ENCODE measurements at places on chromosomes 2 and 18.
A peak's percentile ranks its signal among the peaks of the same experiment; 100 is the strongest.

DNA sequence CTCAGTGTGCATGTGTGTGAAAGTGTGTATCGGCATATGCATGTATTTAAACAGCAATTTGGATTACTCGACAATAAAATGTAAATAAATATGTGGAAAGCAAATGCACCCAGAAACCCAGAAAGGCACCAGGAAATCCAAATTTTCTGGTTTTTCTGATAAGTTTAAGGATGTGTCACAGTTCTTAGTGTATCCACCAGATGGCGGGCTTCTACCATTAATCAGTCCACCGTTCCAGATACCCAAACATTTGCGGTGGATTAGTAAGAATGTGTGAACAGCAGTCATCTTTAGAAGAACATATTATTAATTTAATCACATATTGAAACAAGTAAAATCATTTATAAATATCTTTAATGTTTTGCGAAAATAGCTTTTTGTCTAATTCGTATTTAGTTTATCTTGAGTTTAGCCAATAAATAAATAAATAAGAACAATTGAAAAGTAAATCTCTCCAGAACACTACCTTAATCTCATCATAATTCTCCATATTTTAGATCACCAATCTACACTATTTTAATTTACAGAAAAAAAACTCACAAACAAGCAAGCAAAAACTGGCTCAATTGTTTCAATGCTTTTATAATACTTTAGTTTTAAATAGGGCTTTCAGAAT, 298.9 kb downstream of the DSEL start:
- DNase-seq = peak; percentile 44

- no peak for DNase-seq
Measured at GRCh38 chr18:63180321-63180720, 139.2 kb downstream of the BCL2 start.

GRCh38 chr2:82636402-82637020, 1822.6 kb downstream of the SUCLG1 start:
- DNase-seq = no peak

DNA sequence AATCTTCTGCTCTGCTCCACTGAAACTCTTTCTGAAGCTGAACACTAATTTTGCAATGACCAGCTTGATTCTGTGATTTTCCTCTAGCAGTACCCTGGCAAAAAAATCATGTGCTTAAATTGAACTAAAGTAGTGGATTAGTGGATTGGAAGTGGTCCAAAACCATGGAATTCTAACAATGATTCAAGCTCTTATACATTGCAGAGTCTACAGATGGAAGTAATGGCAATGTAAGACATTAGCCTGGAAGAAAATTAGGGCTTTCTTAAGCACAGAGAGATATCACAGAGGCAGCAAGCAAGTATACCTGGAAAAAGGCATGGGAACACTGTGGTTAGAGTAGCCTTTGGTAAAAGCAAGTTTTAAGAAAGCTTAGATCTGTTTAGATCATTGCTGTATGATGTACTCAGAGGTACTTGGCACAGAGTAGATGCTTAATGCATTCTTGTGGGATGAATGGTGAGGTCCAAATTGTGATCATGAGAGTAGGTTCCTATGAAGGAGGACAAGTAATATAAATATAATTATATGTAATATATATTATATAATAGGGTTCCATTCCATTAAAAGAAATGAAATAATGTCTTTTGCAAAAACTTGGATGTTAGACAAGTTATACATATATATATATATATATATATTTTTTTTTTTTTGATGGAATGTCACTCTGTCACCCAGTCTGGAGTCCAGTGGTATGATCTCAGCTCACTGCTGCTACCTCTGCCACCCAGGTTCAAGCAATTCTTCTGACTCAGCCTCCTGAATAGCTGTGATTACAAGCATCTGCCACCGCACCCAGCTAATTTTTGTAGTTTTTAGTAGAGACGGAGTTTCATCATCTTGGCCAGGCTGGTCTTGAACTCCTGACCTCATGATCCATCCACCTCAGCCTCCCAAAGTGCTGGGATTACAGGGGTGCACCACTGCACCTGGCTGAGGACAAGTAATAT, 172.2 kb upstream of the SCN7A start:
- no peak for DNase-seq

DNA sequence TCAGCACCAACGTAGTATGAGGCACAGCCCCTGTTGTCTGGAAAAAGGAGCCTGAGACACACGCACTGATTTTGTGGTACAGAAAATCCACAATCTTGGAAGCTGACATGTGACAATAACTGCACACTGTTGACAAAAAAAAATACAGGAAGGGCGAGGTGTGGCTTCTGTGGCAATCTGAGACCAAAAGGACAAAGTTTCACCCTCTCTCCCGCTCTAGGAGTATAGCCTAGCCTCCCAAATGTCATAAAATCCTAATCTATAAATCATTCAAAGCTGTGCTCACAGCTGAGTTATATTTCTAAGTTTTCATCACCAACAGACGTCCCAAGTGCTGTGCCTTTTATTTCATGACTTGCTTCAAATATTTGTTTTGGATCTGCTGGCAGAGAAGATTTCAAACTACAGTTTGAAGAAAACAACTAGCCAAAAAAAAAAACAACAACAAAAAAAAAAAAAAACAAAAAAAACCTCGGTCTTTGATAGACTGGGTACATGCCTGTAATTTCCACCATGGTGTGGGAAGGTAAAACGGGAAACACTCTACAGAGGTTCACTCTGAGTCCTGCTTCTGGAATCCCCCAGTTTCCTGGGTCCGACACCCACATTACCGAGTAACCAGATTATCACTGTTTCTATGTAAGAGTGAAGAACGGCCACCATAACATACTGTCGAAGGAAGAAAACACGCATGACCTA, 61.0 kb downstream of the C2orf76 start:
- no peak for DNase-seq

DNA sequence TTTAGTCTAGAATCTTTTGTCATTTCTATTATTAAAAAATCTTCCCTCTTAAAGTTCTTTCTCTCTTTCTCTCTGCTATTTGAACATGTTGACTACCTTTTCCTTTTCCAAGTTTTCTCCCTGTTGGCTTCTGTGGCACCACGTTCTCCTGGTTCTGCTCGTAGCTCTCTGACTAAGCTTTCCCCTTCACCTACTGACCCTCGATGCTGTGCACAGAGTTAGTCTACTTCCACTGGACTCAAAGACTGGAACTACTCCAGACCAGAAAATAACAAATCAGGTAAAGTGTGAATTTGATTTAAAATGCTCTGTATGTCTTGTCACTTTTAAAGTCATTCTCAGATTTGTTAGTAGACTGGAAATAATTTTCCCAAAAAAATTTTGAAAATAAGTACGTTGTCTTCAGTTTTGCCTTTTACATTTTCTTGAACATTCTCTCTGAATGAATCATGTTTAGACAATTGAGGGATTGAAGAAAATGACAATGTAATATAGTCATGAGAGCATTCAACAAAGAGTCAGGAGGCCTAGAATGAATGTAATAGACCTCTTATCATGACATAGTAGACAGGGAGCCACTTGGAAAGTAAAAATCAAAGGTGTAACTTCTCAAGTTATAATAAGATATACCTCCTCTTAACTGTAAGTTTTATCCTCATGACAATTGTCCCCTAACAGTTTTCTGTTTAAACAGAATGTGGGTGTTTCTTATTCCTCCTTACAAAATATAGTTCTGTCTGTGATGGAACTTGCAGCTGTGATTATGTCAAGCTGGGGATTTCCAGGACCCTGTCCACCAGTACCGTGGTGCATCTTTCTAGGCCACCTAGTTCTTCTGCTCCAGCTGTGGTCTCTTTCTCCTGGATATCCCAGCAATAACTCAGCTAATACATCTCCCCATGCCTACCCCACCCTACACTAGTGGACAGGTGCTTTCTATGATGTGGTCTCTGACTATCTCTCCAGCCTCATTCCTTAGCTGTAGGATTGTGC, 25.5 kb downstream of the ITPRID2 start:
- DNase-seq = no peak

- DNase-seq = no peak
Measured at GRCh38 chr2:168470320-168471162, 14.5 kb downstream of the CERS6 start.

DNA sequence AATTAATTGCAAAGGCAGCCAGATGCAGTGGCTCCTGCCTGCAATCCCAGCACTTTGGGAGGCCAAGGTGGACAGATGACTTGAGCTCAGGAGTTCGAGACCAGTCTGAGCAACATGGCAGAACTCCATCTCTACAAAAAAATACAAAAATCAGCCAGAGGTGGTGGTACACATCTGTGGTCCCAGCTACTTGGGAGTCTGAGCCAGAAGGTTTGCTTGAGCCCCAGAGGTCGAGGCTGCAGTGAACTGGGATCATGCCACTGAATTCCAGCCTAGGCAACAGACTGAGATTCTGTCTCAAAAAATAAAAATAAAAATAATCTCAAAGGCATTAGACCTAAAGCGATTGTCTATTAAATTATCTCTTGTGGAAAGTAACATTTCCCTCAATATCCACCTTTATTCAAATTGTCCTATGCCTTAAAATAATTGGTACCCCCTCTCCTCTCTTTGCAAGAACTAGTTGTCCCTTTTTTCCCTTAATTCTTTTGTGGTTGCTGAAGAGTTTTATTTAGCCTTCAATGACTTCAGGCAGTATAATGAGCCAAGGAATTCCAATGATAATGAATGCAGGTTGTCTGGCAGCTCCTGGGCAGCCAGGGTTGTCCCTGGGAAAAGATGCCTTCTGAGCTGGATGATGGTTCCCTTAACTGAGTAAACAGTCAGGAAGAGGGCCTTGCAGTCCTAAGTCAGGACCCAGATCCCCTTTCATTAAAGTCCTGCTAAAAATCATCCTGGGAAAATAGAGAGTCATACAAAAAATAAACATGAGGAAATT, 32.2 kb downstream of the GPR75 start:
- DNase-seq = no peak

- DNase-seq = no peak
Measured at GRCh38 chr18:79518028-79518682, 122.4 kb downstream of the NFATC1 start.

DNA sequence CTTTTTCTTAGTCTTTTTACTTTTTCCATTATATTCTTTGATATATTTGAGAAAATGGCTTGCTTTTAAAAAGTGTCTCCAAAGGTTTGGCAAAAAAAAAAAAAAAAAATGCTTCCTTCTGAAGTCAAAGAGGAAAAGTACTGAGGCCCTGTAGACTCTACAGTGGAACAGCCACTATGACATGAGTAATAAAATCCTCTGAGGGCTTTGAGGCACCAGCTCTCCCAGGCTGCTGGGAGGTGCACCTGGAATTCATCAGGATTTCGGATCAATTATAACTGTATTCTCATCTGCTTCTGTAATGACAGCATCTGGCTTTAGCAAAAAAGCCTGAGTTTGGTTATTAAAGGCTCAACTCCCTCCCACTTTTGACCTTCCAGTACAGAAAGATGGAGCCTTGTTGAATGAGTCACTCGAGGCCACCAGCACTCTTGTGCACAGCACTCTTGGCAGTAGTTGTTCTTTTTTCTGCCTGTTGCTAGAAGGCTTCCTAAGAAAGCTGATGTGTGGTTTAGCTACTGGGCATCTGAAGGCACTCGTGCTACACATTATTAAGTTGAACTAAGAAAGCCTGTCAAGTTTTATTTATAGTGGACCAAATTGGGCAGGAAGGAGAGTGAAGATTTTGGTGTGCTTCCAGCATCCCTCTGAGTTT, 131.3 kb downstream of the PRPF40A start:
- no peak for DNase-seq

DNA sequence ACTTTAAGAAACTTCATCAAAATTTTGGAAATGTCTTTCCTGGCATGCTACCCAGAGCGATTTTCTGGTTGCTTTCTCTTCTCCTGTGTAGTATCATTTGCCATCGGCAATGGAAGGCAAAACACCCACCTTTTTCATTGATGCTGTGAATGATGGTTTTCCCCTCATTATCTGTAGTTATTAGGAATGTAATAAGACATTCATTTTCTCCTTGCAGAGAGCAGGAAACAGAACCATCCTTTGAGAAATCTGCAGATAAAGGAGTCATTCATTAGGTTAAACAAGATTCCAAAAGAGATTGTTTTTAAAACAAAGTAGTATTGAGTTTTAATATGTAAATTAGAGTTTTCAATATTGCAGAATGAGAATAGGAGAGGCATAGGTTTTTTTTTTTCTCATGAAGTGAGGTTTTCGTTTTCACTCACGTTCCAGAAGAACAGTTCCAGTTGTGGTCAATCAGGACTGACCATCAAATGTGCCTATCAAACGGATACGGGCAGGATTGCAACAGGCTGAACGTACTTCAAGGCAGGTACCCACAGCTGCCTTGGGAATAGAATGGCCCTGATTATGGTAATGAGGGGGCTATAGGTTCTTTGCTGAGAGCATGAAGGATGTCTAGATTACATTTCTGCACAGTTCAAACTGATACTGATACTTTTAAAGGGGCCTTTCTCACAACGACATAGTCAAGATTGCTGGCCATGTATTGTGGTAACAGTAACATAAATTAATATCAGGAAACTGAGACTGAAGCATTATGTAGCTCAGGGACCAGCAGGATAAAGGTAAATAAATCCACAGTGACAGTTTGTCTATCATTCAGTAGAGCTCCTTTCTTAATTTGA, 49.8 kb upstream of the PLA2R1 start:
- DNase-seq = no peak

- no peak for DNase-seq
Measured at GRCh38 chr2:141020346-141020745, 1110.5 kb downstream of the LRP1B start.

DNA sequence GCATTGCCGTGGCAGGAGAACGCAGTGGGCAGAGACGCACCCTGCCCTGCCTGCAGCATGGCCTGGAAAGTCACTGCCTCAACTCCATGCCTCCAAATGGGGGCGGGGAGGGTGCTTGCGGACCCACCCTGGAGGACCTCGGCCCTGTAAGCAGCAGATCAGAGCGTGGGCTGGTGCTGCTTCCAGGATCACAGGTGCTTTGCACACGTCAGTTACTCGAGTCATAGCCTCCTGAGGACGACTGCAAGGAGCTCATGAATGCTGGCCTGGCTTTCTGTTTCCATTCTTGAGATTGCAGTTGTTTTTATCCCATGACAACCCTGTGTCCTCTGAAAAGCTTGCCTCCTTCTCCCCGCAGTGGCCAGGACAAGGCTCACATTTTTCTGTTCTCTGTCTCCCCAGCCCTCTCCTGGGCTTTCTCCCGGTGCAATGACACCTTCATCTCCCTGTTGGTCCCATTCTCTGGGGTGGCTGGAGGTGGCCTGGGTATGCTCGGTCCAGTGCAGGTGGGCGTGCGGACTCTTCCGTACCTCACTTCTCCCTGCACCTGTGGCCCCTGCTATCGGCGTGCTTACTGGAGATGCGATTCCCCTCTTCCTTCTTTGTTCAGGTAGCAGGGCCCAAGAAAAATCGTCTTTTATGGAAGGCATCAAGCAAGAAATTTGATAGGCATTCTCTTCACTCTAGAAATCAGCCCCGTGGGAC, 208.0 kb downstream of the GBX2 start:
- DNase-seq = no peak

- DNase-seq = no peak
Measured at GRCh38 chr2:234611209-234611608, 114.3 kb upstream of the ARL4C start.
